ENCODE measurements at places on chromosomes 13 and 19.

DNA sequence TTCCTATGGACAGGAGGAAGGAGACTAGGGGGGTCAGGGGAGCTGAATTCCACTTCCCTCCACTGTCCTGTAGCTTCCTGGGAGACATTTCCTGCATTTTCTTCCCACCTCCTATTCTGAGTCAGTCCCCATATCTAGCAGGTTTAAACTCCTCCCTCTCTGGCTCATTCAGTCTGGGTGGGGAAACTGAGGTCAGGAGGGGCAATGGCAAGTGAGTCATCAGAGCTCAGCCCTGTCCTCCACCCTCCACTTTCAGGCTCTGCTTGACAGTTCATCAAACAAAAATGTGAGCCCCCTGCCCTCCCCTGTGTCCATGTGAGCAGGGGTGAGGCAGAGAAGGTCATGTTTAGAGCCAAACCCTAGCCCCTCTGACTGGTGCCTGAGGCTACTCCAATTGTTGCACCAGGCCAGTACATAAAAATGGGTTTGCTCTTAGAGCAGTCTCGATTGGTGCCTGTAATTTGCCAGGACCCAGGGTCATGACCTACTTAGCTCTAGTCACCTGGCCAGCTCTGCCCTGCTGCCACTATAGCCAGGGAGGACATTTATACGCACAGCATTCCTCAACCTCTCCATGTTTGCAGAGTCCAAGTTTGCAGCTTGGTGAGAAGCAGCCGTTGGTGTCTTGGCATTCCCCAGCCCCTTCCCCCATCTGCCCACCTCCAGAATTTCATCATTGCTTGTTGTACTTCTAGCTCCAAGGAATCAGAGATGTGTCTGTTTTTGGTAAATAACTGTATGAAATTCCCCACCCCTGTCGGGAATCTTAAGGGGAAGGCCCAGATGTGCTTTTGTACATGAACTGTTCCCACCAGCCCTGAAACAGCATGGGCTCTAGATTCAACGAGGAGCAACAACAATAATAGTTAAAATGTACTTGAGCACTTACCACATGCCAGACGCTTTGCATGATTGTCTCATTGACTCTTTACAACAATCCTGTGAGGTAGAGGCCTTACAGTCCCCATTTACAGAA lies 20.7 kb downstream of the SAMD4B start:
- DNase-seq, result peak; percentile 60

- DNase-seq, result peak; percentile 47
These were observed 13.8 kb upstream of the SLITRK1 start for GRCh38 chr13:83895994-83896580.

DNA sequence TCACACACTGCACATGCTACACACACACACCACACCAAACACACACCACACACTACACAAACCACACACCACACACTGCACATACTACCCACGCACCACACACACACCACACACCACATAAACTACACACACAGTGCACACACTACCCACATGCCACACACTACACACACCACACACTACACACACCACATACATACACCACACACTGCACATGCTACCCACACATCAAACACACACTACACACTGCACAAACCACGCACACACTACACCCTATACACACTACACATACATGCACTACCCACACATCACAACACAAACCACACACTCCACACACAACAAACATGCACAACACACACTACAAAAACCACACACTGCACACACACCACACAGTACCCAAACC lies 6.0 kb downstream of the MAG start:
- DNase-seq, result no peak

DNA sequence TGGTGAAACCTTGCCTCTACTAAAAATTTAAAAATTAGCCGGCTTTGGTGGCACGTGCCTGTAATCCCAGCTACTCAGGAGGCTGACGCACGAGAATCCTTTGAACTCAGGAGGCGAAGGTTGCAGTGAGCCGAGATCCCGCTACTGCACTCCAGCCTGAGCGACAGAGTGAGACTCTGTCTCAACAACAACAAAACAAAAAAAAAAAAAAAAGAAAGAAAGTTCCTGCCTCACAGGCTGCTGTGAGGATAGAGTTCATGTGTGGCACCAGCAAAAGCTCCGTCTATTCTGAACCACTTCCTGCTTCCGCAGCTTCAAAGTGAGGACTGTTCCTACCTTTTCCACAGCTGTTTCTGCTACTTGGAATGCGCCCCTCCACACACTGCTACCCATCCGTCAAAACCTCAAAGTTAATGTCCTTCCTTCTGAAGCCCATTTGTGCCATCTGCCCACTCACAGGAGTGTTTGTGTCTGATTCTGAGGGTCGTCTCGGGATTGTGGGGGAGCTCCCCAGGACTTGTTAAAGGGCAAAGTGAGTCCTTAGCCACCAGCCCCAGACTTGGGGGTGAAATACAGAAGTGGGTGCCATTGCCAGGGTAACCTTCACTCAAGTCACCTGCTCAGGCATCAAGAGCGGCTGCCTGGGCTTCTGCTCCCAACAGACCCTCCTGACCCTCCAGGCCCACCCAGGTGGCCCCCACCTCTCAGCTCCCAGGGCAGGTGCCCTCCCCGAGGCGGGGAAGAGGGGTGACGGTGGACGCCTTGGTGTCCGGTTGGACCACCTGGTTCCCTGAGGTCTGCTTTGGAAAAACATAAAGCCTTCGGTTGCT lies 2.9 kb downstream of the MFSD12 start:
- DNase-seq, result no peak

DNA sequence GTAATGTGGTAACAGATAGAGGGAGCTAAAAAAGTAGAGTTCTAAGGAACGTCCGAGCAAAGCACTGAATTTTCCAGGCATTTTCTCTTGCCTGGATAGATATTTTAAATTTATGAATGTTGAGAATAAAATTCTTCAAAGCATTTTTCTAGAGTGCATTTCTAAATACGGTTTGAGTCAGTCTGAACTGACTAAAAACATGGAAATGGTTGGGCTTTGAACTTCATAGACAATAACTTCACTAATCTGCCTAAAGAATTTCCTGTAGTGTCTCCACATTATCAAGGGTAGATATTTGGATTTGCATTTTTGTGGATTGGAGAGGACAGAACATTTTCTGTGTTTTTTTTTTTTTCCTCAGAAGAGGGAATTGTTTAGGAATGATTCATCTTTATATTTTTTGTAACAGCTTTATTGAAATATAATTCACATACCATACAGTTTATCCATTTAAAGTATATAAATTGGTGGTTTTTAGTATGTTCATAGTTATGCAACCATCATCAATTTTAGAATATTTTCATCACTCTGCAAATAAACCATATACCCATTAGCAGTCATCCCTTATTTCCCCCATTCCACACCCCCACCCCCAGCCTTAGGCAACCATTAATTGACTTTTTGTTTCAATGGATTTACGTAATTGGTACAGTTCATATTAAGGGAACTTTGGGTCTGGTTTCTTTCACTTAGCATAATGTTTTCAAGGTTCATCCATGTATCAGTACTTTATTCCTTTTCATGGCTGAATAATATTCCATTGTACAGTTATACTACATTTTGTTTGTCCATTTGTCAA lies 20.7 kb downstream of the GARRE1 start:
- peak; percentile 84 for DNase-seq

GRCh38 chr13:69565334-69565733 lies 542.3 kb upstream of the ATXN8OS start:
- peak; percentile 4 for DNase-seq

DNA sequence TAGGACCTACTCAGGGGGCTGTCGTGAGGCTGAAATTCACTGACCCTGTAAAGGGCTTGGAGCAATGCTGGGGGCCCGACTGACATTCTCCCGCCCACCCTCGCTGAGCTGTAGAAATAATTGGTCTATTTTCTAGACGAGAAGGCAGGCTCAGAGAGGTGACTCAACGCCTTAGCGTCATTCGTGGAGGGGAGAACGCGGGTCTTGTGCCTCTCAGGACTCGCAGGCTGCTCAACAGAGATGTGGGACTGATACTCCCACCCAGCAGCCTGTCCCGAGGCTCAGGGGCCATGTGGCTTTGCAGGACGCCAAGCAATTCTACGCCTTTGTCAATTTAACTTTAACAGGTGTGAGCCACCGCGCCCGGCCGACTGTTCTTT lies 23.6 kb upstream of the ASPDH start:
- no peak for DNase-seq

- DNase-seq, result no peak
These were observed 13.1 kb upstream of the MEDAG start for GRCh38 chr13:30892966-30893365.

GRCh38 chr13:18978447-18978846 lies 203.2 kb downstream of the TUBA3C start:
- DNase-seq, result no peak

DNA sequence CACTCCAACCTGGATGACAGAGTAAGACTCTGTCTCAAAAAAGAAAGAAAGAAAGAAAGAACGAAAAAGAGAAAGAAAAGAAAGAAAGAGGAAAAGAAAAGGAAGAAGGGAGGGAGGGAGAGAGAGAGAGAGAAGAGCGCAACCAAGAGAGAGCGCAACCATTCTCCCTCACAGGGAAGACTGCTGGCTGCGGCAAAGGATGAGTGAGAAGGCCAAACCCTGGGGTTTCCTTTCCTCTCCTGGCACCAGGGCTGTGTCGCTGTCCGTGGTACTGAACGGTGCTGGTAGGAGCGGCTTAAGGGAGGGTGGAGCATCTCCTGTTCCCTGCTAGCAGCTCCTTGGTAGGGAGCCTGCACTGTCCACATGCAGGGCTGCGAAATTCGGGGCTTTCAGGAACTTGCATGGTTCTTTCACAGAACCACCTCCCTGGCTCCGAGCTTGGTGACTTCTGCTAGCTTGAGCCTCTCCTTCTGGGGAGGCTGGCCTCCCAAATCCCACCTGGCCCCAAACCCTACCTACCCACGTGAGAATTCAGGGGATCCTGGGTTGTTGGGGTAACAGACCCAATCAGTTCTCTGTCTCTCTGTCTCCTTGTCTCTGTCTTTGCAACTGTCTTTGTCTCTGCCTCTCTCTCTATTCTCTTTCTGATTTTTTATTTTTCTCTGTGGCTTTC lies 51.1 kb upstream of the ZNRF4 start:
- DNase-seq, result peak; percentile 23

DNA sequence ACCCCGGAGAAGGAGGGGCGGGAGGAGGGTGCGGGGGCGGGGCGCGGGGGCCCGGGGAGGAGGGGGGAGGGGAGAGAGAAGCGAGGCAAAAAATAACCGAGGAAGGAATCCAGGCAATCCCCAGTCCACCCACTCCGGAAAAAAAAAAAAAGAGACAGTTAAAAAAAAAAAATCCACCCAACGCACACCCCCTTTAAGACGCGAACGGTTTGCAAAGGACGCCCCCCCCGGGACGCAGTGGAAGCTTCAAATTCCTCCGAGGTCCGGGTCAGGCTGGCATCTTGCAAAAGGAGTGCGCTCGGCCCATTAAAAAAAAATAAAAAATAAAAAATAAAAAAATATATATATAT lies at the start of gene CACNA1A:
CACNA1A (minus strand) TSS at position 9 of the 350 bp plus-strand sequence. CDS start 255 bp downstream, outside the sequence.
- no peak for DNase-seq

- DNase-seq, result no peak
These were observed 15.0 kb downstream of the PLIN4 start for GRCh38 chr19:4503132-4503824.

GRCh38 chr19:56838024-56838908 lies 2.3 kb downstream of the PEG3 start:
- DNase-seq, result peak; percentile 24

- DNase-seq, result no peak
These were observed 50.9 kb downstream of the LNX2 start for GRCh38 chr13:27569405-27569804.

DNA sequence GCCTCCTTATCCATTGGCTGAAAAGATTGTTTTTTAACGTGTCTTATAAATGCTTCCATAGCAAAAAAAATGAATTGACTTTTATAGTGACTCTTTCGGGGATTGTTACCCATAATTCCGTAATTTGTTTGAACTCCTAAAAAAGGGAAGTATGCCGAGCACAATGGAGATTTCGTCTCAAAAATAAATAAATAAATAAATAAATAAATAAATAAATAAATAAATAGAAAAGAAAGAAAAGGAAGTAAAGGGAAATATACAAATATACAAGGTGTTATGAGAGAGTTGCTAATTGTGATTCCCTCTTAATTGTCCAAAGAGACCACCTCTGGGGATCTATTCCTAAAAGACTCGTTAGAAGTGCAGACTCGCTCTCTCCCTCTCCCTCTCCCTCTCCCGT lies 16.9 kb downstream of the OR2Z1 start:
- no peak for DNase-seq

GRCh38 chr13:114095486-114095885 lies 36.9 kb downstream of the RASA3 start:
- DNase-seq, result no peak

DNA sequence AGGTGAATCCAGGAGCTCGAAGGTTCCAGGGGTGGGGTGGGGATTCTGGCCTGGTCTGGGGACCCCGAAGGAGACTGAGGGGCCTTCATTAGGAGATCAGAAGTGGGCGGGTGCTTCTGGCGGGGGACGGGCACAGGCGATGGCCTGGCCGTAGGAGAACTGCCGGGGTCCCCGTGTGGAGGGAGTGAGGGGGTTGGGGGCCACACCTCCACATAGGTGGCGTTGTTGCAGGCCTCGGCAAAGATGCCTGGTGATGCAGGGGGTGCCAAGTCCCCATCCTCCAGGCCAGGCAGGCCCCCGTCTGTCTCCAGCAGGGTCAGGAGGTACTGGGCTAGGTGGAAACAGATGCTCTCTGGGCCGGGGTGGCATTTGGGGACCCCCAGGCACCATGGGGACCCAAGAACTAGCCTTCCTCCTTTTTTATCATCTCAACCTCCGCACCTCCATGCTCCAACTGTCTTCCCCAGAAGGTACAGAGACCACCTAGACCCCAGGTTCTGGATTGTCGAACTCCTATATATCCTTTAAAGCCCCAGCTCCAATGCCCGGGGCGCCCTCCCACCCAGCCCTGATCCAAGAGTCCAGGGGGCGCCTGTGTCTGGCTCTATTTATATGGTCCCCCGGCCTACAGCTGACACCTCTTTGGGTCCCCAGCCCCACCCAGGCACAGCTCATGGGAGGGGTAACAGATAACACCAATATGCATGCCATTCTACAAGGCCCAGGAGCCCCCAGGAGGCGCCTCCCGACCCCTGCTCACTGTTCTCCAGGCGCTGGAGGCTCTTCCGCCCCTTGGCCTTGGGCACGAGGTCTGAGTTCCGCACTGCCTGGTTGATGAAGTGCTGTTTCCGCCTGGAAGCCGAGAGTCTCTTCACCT lies 8.2 kb downstream of the RNU6-9 start:
- no peak for DNase-seq

DNA sequence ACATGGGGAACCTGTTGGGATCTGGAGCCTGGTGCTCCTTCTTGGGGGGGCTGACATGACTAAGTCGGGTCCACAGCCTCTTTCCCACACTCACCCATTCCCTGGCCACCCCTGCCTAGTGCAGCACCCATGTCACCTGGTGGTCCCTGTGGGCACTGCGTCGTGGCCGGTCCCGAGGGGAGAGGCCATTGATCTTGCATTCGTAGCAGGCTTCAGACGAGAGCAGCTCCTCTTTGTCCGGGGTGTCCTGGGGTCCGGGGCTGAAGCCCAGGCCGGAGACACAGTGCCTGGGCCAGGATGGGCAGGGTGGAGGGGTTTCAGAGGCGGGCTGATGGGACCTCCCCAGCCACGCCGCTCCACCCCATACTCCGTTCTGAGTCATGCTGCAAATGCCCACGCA lies 19.4 kb downstream of the CCL25 start:
- DNase-seq, result no peak

GRCh38 chr13:24275041-24275440 lies 34.3 kb upstream of the C1QTNF9 start:
- DNase-seq, result no peak

- no peak for DNase-seq
These were observed 4.2 kb upstream of the CACNG7 start for GRCh38 chr19:53904909-53905308.

- no peak for DNase-seq
These were observed 20.5 kb downstream of the MICU2 start for GRCh38 chr13:21583478-21583877.

Data from HS-5 (cell line).